ENCODE measurements at places on chromosomes 5 and 9.

GRCh38 chr9:31137176-31138160, 1247.0 kb upstream of the ACO1 start:
- no peak for DNase-seq

DNA sequence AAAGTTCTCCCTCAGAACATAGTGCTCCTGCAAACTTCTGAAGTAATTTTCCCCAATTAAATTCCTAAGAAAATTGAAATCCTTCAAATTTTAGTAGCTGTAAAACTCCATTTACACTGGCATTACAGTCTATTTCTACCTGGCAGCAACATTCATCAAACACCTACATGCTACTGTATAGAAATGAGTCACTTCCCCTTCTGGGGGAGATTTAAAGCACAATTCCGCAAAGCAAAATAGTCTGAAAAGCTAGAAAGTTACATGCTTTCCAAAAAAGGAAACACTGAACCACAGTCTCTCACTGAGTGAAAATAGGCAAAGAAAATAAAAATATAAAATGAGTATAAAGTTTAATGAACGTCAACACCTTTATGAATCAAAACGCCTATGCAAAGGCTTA, 43.3 kb downstream of the MCTP1 start:
- DNase-seq, result peak; percentile 58

DNA sequence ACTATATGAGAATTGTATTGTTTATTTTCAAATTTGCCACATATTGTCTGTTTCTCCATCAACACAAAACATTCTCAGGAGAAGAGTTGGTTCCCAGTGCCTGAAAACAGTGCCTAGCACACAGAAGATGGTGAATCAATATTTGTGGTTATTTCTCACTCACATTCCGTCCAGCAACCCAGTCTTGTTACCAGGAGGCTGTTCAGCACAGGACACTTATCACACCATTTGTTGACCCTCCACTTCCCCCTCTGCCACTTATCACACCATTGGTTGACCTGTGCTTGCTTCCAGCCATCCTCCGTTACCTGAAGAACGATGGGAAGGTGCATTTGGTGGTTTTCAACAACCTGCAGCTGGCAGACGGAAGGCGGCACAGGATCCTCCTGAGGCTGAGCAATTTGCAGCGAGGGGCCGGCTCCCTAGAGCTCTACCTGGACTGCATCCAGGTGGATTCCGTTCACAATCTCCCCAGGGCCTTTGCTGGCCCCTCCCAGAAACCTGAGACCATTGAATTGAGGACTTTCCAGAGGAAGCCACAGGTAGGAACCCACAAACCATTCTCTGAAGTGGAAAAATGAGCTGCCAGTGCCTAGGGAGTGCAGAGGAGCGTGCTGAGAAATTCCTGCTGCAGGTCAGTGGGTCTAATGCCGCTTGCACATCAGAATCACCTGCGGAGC, 20.5 kb downstream of the THBS4 start:
- DNase-seq, result no peak

DNA sequence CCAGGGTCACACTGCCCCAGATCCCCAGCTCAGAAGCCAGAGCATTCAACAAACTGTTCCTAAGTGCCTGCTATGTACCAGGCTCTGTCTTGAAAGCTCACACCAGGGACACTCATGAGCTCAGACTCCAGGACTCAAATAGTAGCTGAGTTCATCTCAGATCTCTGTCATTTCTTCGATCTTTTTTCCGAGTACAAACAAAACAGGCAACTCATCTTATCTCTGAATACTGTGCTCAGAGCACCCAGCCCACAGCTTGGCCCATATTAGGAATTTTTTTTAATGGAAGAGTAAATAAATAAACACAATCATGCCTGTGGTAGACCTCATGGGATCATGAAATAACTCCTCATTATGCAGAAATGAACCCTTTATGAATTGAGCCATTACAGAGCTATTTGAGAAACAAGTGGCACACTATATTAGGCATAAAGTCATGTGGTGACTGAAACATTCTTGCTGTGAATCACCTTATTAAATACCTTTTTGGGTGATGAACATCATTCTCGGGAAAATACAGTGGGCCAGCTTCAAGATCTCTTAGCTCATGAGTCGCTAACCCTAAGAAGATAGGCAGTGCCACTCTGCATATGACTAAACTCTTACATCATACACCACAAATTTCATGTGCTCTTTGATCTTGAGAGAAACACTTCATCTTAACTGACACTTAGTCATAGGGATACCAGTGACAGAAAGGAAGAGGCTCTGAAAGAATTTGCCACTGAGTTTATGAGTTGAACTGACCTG, 9.9 kb downstream of the SH3RF2 start:
- DNase-seq, result no peak

DNA sequence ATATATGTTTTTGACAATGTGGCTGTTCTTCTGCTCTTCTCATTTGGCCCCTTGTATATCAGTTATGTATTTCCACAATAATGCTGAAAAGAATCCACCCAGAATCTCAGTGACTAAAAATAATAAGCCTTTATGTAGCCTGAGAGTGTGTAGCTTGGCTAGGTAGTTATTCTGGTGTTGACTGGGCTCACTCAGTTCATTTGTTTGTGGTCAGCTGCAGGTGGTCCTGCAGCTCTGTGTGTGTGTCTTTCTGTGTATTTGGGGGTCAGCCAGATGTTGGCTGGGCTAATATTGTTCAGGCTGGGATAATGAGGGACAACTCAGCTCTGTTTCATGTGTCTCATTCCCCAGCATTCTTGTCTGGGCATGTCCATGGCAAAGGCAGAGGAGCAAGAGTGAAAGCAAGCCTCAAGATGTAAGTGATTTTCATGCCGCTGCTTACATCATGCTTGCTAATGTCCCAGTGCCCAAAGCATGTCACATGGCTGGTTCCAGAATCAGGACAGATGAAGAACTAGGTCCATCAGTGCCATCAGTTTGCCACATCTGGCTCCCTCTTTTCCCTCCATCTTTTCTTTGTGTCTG, 162.8 kb downstream of the KCTD16 start:
- no peak for DNase-seq

GRCh38 chr5:16936150-16936988, at the start of gene MYO10:
Gene MYO10 (minus strand): TSS chr5:16936288. CDS start chr5:16935808, 480 bp downstream.
- peak; percentile 66 for DNase-seq

DNA sequence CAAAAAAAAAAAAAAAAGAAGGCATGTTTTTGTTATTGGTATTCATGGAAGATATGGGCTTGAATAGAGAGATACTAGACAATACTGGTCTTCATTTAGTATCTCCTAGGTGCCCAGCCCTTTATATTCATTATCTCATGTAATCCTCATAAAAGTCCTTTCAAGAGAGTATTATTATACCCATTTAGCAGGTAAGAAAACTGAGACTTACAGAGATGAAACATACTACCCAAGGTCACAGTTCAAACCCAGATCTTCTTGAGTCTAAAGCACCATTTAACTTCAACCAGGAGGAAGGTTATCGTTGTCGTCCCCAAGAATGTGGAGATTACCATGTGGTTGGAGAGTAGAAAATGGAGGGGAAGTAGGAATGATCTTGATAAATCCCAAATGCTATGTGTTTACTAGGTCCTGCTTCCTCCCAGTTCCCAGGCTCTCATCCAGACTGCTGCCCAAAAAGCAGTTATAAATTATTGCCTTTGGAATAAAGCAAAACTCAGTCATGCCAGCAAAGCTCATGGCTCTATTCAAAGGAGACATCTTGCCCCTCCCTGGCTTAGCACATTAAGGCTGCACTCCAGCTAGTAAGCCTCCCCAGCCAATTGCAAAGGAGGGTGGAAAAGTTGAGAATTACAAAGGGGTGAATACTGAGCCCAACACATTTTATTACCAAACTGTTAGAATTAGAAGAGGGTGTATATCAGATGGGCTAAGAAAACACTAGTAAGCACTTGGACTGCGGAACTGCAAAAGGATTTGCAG, 163.9 kb downstream of the PIK3R1 start:
- no peak for DNase-seq

GRCh38 chr9:128414461-128414860, 6.2 kb upstream of the CERCAM start:
- DNase-seq, result no peak

DNA sequence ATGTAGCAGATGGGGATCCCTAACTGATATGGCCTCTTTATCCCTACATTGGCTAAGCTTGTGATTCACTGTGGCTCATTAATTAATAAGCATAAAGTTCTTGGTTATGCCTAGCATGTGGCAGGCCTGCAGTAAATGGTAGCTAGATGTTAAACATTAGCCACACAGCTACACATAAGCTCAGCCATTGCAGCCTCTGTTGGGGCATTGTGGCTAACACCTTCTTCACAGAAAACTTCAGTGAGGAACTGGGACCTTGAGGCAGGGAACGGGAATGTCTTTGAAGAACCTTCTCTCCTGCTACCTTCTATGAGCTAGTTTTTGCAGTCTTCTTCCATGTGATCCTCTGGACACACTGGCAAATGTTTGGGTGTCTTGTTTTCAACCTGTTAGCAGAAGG, 338.2 kb downstream of the NTRK2 start:
- DNase-seq, result no peak

- no peak for DNase-seq
Observed at GRCh38 chr5:65356274-65356673, 125.4 kb downstream of the ADAMTS6 start.

DNA sequence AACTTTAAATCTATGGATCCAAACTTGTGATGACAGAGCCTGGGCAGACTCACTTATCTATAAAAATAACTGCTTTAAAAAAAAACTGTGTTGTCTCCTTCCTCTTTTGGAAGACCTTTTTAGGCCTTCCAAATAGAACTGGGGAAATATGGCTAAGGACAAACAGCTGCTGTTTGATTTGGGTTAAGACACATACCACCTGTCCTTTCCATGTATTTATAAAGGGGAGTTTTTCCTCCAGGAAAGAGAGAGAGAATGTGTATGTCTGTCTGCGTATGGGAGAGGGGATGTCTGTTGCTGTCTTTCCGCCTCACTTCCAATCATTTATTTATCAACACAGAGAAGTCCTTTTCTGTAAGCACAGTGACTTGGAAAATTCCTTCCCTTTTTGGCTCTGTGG, 2.8 kb downstream of the ARHGEF37 start:
- no peak for DNase-seq

- no peak for DNase-seq
Observed at GRCh38 chr9:84705128-84705527, 35.6 kb downstream of the NTRK2 start.

- no peak for DNase-seq
Observed at GRCh38 chr9:4515958-4516375, 25.7 kb downstream of the SLC1A1 start.

DNA sequence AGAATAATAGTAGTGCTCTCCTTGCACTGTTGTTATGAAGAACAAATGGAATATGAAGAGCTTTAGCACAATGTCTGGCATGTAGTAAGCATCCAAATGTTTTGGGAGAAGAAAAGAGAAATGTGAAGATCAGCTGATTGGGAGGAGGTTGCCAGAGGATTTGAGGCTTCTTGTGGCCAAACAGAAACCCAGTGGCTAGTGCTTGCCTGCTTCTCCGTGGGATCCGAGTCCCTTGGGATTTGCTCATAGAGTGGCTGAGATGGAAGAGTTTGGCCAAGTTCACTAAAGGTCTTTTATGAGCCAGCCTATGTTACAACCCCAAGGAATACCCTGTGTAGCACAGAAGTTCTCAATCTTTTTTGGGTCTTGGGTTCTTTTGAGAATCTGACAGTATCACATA, 86.0 kb downstream of the ANGPTL2 start:
- DNase-seq, result no peak

- no peak for DNase-seq
Observed at GRCh38 chr5:95141141-95141540, 143.8 kb downstream of the MCTP1 start.

GRCh38 chr9:36407122-36407723, 7.2 kb upstream of the RNF38 start:
- DNase-seq, result peak; percentile 54

- DNase-seq, result no peak
Observed at GRCh38 chr9:138016406-138017187, 139.0 kb downstream of the CACNA1B start.

DNA sequence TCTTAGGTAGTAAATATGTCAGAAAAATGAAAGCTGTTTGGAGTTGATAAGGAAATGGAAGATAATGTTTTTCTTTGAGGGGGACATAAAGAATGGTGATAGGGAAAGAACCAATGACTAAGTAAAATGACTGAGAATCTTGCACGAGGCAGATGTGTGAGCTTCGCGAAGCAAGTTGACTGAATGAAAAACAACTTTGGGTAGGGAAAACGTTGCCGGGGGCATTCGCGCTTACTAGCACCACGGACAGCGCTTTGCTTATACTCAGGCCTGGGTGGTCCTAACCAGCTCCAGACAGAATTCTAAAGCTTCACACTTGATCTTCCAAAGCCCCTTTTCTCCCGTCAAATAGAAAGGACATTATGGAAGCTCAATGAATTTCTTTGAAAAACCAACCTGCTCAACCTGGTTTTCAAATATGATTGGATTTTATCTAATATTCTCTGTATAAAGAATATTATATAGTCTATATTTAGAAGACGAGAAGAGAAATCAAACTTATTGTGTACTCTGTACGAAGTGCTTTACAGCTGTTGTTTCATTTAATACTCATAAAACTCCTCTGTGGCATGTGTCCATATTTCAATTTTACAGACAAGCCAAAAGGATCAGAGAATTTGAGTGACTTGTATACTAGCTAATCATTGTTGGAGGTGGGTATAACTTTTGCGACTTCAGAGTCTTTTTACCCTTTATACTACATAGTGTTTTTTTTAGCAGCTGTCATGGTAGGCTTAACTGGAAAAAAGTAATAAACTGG, 1.9 kb upstream of the CDKN2B start:
- DNase-seq, result no peak

- DNase-seq, result no peak
Observed at GRCh38 chr9:94632737-94633136, 6.6 kb downstream of the FBP1 start.

DNA sequence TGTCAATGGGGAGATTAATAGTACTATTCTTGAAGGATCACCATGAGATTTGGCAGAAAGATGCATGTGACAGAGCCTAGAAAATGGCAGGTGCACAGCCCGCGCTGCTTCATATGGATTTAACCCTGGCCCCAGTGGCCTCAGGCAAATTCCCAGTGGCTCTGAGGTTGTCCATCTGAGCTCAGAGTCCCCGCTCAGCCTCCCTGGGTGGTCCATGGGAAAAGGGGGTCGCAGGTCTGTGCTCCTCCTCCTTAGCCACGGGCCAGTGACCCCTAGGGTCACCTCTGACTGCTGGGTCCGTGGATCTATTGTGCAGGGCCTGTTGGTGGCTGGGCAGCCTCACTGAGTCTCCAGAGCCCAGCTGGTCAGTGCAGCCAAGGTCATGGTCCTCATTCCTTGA, 93.3 kb upstream of the BOD1 start:
- DNase-seq, result no peak
